A549 treated with DMSO at 1 μM for 4 hours (cell line): ENCODE measurements at places on chromosomes 4 and X. TPM values are rescaled to one million over a fixed set of nuclear protein-coding genes. Genes with fewer than 3 reads are reported as not detected.

Gene SCML2
- 7.3 to 9.4 TPM (median 8.4 TPM) in 5 replicates for total RNA-seq

Gene FAM241A
- 0.94 to 1.2 TPM (median 1.0 TPM) in 5 replicates for total RNA-seq

Gene NDNF
- not detected in 5 replicates for total RNA-seq

Gene CDKL2
- 0.45 to 0.86 TPM (median 0.64 TPM) in 5 replicates for total RNA-seq

Gene MAGEA12
- total RNA-seq, result 0.15 to 0.24 TPM (median 0.17 TPM) in 5 replicates

Gene XPNPEP2
- total RNA-seq, result not detected in 5 replicates

Gene HTN3
- total RNA-seq, result not detected in 5 replicates

Gene PRDM8
- 0.32 to 0.67 TPM (median 0.42 TPM) in 5 replicates for total RNA-seq
